ENCODE measurements at places on chromosomes 5 and 9.

DNA sequence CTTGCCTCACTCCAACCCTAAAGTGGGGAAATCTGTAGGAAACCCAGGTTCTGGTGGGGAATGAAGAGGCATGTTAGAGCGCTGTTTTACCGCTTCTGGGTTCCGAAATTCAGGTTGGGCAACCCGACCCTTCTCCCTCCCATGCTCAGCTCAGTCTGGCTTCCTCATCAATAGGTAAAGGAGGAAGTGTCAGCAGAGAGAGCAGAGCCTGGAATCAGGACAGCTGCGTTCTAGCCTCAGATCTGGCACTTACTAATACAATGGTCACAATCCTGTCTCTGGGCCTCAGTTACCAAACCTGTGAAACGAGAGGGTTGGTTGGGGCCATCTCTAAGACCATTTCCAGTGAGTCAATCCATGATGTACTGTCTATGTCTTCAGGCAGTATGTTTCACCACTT, 16.2 kb upstream of the TNIP1 start:
- no peak for DNase-seq

DNA sequence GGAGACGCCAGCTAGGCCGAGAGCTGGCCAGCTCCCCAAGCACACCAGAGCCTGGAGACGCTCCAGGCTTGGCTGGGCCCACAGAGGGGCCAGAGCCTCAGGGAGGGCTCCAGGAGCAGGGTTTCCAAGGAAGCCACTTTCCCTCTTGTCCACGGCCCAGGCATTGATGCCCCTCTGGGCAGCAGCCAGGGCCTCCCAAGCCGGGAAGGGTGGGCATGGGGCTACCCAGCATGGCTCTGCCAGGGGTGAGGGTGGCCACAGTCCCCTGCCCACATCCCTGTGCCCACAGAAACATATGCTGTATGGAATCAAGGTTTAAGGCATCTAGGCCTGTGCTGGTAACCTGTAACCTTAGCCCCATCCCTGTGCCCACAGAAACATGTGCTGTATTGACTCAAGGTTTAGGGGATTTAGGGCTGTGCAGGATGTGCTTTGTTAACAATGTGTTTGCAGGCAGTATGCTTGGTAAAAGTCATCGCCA, 1.5 kb upstream of the DPP7 start:
- no peak for DNase-seq

- DNase-seq: no peak
Measured at GRCh38 chr5:56155992-56156584, 77.0 kb downstream of the ANKRD55 start.

- DNase-seq: no peak
Measured at GRCh38 chr9:6931913-6932312, 174.1 kb downstream of the KDM4C start.

DNA sequence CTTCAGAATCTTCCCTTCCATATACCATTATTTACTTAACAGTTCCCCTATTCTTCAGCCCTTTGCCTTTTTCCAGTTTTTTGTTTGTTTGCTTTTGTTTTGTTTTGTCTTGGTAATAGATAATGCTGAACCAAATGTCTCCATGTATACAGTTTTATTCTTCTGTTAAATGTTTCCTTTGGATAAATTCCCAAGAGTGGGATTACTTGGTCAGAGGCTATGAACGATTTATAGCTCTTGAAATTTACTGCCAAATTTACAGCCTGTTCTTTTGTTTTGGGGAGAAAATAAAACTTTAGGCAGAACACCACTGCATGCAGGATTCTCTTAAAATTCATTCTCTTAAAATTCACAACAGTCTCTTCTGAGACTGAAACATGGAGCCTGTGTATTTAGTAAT, 38.6 kb downstream of the NR4A3 start:
- DNase-seq: no peak

GRCh38 chr5:150497274-150497988, 10.5 kb upstream of the NDST1 start:
- DNase-seq: peak; percentile 27

DNA sequence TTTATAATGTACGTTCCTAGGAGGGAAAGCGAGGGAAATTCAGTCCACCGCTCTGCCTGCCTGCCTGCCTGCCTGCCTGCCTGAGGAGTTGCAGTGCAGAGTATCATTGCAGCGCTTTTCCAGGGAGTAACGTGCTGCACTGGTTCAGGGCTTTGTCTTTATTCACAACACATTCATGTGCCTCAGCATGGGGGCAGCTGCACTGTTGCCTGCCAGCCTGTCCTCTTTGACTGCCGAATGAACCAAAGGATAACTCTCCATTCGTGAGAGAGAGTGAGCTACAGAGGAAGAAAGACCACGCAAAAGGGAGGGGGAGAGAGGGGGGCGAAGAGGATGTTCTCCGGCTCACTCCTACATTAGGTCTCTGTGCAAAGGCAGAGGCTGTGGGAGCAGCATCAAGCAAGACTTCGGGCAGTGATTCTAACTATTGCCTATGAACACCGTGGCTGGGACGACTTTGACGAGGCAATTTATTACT, 791.2 kb downstream of the MAT2B start:
- DNase-seq: no peak

GRCh38 chr5:181149355-181149754, 2.0 kb downstream of the OR2V2 start:
- no peak for DNase-seq

- DNase-seq: no peak
Measured at GRCh38 chr5:35309365-35310130, 79.3 kb upstream of the PRLR start.

GRCh38 chr5:142176255-142176654, 67.7 kb downstream of the NDFIP1 start:
- DNase-seq: no peak

Measured in NCI-H2107 (cell line).